Stimulated activated CD4-positive, alpha-beta T cell treated with anti-CD3 and anti-CD28 coated beads, Interleukin-4, amount 100 ng/mL, for 4 hours (primary cell): ENCODE measurements at places on chromosomes 7 and 10.

- no peak for DNase-seq
These were observed 101.5 kb downstream of the MICALL2 start for GRCh38 chr7:1357601-1358271.

DNA sequence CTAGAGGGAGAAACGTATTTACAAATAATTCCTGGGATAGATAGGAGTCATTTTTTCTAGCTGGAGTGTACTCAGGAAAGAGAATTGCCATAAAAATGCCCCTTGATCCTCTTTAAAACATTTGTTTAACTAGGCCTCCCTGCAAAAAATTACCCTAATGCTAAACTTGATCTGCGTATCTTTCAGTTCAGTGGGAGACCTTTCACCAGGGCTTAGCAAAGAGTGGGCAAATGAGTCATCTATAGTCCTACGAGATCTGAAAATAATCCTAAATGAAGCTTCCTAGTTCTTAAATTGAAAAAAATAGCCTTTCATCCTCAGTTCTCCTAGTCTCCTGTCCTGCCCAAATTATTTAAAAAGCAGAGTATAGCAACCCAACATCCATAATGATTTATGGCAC, 198.6 kb upstream of the FRMD4A start:
- no peak for DNase-seq

DNA sequence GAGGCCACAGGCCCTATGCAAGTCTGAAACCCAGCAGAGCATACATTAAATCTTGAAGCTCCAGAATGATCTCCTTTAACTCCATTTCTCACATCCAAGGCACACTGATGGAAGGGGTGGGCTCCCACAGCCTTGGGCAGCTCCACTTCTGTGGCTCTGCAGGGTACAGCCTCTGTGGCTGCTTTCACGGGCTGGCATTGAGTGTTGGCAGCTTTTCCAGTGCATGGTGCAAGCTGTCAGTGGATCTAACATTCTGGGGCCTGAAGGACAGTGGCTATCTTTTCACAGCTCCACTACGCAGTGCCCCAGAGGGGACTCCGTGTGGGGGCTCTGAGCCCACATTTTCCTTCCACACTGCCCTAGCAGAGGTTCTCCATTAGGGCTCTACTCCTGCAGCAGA, 265.7 kb upstream of the MAGI2 start:
- DNase-seq, result no peak

- no peak for DNase-seq
These were observed 14.3 kb downstream of the SEMA3D start for GRCh38 chr7:85172530-85172941.

- DNase-seq, result no peak
These were observed 306.4 kb downstream of the PAXIP1 start for GRCh38 chr7:154696556-154696955.

DNA sequence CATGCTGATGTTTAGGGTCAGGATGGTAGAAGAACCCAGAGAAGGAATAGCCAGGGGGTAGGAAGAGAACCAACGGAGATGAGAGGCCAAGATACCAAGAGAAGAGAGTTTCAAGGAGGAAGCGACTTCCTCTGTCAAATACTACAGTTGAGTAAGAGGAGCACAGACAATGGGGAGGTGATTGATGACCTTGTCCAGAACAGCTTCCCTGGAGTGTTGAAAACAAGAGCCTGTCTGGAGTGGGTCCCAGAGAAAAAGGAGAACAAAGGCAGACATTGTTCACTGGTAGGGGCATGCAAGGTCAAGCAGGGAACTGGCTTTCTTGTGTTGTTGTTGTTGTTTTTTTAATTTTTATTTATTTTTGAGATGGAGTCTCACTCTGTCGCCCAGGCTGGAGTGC, 9.6 kb upstream of the TRIM56 start:
- no peak for DNase-seq

DNA sequence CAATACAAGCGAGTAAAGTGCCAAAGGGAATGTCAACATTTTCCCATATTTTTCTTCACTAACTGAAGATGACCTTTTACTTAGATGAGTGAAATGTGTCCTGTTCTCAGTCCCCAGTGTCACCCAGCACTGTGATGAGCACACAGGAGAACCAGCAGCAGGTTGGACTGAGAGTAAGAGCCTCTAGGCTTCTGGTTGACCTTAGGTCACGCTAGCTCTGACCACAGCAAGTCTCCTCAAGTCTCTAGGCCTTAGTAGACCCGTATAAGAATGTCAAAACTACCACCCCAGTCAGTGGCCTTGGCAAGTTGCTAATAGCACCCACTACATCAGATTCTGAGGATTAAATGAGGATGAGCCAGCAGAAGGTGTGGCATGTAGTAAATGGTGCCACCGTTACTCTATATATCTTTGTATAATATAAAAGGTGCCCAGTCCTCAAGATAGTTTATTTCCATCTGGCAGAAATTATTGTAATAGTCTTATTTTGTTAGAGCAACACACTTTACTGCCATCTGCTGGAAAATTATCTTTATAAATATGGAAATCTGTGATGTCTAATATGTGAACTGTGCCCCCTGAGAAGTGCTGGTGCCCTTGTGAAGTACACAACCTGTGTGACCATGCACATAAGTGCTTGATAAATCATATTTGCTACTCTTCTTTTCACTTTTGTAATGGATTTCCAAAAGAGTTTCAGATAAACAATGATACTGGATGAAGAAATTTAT, 75.7 kb downstream of the SPAG6 start:
- DNase-seq, result no peak

DNA sequence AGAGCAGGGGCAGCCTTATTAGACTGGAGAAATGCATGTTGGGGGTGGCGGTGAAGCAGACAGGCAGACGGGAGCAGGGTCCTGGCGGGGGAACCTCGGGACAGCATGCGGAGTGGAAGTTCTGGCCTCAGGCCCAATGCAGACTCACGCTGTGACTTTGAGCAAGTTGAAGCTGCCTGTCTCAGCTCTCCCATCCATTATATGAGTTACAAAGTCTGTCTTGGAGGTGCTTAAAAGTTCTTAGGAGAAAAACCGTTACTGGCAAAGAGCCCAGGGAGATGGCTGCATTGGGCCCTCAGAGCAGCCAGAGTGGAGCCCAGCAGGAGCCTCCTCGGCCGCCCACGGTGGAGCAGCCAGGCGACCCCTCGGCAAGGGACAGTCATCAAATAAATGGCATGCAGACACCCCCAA, 509.5 kb downstream of the PLXNA4 start:
- DNase-seq, result no peak

GRCh38 chr7:120941064-120941463, 9.5 kb upstream of the ING3 start:
- no peak for DNase-seq

DNA sequence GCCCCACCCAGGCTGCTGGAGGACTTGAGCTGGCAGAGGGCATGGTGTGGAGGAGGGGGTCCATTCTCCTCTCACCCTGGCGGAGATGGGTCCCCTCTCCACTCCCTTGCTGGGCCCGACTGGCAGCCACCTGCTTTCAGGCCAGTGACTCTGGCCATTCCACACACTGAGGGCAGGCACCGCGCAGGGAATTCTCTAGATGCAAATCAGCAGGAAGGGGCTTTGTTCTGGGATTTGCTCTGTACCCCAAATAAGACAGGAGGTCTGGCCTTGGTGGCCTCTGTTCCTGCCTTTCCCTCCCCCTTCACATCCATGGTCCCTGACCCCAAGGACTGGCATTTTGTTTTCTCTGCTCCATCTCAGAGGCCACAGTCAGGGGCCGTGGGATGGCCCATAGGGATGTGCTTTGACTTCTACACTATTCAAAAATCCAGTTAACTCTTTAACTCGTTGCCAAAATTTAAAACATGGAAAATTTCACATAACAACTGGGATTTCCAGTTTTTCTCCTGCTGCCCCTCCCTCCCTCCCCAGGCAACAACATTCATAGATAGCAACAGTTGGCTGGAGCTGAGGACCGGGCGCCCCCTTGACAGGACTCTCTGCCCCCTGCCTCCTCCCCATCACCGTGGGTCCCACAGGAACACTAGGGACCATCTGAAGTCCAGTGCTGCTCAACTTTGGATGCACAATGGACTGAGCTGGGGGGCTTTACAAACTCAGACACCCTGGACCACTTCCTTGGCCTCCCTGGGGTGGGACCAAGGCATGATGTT, 33.9 kb downstream of the PPIF start:
- no peak for DNase-seq

- no peak for DNase-seq
These were observed 103.6 kb downstream of the AHR start for GRCh38 chr7:17401791-17402627.

DNA sequence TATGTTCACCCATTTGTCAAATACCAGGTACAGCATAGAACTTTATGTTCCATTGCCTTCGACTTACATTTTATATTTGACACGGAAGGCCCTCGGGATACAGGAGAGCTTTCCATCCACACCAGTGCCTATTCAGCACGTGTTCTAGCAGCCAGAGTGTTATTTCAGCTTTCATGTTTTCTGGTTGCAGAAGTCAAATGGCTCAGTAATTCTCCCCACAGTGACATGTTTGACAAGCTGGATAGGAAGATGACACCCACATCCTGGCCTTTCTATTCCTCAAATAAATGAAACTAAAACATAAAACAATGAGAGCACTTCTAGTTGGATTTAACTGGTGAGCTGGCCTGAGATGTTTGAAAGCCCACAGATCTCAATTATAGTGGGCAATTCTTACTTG, 173.4 kb downstream of the SORCS1 start:
- no peak for DNase-seq

GRCh38 chr7:47103498-47104205, 478.3 kb downstream of the TNS3 start:
- no peak for DNase-seq

DNA sequence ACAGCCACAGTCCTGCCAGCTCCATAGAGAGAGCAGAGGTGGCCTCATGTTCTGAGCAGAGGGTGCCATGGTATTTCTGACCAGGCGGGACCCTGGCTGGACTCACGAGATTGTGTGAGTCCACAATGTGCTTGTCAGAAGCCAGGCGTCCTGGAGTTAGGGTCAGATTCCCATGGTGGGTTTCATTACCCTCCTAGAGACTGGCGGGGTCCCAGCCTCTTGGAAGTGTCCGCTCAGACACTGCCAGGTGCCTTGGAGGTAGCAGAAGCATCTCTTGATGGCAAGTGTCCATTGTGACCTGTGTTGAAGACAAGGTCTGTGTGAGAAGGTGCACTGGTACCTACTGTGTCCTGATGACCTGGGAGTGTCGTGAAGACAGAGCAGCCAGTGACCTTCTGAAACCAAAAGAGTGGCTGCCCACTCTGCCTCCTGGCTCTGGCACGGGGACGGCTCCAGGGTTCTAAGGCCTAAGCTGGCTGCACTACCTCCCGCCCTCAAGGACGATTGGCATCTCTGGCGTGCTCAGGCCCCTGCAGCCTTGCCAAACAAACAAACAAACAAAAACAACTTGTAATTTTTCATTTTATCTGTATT, 56.8 kb downstream of the MGMT start:
- DNase-seq, result no peak

GRCh38 chr10:29636178-29636577, 1.4 kb upstream of the SVIL start:
- no peak for DNase-seq

DNA sequence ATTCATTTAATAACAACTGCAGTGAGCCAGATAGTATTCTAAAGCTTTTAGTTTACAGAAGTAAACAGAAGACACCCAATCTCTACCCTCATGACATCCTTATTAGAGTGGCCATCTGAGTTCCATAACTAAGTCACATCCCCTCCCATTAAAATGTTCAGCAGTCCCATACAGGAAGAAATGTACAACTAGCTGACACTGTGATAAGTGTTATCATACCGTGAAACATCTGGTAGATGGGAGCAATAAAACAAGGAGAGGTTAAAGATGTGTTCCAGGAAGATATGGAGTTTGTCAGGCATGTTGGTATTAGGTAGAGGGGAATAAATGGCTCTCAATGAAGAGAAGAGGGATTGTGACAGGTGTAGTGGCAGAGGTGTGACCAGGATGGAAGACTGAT, 60.5 kb upstream of the CAV2 start:
- DNase-seq, result no peak

- DNase-seq, result no peak
These were observed 224.0 kb upstream of the PLXDC2 start for GRCh38 chr10:19592276-19592675.

GRCh38 chr7:139838876-139839275, 9.8 kb downstream of the TBXAS1 start:
- DNase-seq, result no peak

GRCh38 chr7:26454180-26454579, 162.5 kb downstream of the SNX10 start:
- no peak for DNase-seq

GRCh38 chr10:106438386-106438785, 726.1 kb downstream of the SORCS1 start:
- DNase-seq, result no peak

GRCh38 chr7:106767078-106767477, 98.0 kb upstream of the PIK3CG start:
- no peak for DNase-seq

GRCh38 chr7:151695951-151696541, 176.4 kb upstream of the RHEB start:
- DNase-seq, result no peak

DNA sequence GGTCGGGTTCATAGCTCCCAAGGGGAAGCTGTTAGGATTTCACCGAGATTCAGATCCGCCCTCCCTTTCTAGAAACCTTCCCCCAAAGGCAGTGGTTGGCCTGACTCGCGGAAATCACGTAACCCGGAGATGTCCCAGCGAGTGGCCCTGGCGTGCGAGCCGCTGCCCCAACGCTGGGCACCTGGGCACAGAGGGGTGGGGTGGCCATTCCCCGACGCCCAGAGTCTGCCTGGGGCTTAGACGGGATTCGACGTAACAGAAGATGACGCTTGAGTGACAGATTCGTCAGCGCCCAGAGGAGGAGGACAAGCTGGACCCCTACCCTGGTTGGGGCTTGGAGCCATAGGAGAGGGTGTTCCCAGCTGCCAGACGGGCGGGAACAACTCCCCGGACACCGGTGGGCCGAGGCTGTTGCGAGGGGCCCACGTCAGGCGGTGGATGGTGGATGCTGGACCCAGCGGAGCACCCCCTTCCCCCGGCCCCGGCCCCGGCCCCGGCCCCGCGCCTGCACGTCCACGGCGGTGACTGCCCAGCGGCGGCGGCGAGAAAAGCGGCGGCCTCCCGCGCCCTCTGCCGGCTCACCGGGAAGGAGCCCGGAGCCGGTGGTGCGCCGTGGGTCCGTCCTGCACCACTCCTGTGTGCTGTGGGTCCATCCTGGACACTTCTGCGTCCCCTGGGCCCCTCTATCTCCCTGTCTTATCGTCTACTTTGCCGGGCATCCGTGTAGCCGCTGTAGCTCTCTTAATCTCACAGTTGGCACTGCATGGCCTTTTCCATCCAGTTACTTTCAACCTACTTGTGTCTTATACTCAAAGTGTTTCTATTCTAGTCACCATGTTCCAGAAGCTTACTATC, 35.4 kb upstream of the KNDC1 start:
- DNase-seq, result peak; percentile 18

GRCh38 chr7:1696671-1697498, 26.8 kb downstream of the ELFN1 start:
- DNase-seq, result no peak

GRCh38 chr7:116340943-116341907, 130.9 kb downstream of the TES start:
- DNase-seq, result no peak
